ENCODE measurements at places on chromosomes 1 and 21.

DNA sequence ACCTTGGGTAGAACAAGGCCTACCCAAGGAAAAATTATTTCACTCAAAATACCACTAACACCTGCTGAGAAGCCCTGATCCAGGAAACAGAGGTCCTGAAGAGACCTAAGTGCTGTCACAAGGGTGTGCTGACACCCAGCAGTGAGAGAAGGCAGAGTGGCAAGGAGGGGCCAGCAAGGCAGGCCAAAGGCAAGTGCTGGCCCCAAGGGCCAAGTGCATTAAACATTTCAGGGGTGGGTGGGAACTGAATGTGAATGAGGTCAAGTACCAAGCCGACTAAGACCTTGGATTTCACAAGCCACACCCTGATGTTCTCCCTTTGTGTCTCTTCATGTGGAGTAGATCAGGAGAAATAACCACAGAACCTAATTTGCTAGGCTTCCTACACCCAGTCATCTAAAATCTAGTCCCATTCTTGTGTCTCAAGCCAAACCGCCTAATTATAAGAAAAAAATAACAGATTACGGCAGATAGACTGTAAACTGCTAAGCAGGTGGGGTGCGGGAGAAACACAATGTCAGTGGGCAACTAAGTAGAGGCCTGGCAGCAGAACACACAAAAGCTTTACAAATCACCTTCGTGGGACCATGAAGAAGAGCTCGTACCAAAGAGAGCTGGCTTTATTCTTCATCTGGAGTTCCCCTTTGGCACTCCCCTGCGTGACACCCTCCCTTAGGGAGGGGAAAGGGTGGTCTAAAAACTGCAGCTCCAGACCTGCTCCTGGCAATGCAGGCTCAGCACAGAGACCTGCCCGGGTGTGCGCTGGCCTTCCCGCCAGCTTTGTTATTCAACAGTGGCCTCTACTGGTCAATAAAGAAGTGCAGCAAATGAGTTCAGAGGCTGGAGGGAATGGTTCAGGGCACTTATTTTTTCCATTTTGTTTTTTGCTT is 8.7 kb downstream of the UBE2G2 start:
- DNase-seq = no peak

- no peak for DNase-seq
Observed at GRCh38 chr1:9657521-9658032, 6.0 kb downstream of the PIK3CD start.

DNA sequence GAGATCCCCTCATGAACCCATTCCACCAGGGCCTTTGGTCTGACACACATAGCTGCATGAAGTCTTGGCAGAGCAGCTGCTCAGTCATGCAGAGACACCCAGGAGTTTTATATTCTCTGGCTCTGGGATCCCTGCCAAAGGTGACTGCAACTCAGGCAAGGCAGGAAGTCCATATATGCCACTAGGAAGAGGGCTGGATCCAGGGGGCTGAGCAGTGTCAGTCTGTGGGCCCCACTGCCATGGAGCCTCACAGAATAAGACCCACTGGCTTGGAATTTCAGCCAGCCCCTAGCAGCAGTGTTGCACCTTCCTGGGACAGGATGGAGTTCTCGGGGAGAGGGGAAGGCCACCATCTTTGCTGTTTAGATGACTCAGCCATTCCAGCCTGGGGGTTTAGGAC is 199.7 kb downstream of the TBX15 start:
- no peak for DNase-seq

DNA sequence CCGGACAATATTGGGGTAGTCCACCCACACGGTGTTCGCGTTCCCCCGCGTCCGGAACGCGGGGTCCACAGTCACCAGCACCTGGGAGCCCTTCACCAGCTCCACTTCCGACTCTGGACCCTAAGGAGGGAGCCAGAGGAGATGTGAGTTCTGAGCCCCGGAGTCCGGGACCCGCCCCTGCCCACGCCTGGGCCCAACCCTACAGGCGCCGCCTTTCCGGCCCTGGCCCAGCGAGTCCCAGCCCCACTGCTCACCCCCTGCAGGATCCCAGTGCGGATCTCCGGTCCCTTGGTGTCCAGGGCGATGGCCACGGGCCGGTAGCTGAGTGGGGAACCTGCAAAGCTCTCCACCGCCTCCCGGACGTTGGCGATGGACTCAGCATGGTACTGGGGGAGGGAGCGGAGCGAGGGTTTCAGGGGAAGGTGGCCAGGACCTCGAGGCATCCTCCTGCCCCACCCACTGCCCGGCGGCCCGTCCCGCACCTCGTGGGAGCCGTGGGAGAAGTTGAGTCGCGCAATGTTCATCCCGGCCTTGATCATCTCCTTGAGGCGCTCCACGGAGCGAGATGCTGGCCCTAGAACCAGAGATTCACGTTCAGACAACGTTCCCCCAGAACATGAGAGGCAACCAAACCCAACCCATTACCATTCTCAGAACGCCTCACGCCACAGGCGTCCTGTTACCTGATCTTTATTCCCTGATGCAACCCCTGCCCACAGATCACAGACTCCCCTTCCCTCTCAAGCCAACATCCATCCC is 5.9 kb downstream of the PKLR start:
- no peak for DNase-seq

DNA sequence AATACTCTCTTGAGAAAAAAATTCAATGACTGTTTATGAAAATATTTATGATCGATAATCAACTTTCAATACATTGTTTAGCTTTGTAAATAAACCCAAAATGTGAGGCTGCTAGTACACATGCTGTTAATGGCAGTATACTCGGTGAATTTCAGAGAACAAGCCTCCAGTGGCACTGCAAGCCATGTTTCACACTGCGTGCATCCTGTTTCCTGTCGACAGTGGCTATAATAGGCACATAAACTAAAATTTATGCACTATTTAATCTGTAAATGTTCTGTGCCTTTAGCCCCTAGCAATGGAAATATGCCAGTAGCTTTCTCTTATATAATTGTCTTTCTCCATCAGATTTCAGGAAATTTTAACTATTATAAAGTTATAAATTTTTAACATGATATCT is 26.3 kb upstream of the RGS18 start:
- DNase-seq = no peak

DNA sequence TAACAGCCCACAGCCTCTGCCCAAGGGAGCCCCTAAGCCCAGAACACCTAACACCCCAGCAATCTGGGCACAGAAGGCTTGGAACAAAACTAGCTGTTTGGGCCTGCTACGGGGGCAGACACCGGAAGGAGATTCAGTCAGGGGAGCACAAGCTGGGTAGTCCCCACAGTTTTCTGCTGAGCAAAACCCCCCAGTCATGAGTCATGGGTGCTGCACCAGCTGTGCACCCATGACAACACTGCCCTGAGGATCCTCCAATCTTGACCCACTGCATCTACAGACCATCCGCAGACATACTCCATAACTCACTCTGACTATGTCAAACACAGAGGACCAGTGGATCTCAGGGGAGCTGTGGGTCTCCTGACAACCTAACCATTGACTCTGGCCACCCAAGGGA is 105.1 kb downstream of the LRIG2 start:
- DNase-seq = no peak

- no peak for DNase-seq
Observed at GRCh38 chr1:31670593-31670964, 25.9 kb upstream of the PEF1 start.

DNA sequence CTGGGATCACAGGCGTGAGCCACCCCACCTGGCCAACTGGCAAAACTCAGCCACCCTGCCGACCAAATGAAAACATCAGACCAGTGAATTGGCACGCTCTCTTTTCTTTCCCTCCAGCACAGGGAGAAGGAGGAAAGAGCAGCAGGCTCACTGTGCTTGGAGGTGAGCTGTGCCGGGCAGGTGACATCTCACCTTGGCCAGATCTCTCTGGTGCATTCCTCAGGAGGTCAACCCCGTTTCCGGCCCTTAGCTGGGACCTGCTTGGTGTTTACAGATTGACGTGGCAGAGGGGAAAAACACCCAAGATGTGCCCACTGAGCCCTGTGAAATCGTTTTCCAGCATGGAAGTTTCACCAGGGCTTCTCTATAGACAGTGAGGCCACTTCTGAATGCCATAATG is 45.1 kb downstream of the TMEM51 start:
- no peak for DNase-seq

GRCh38 chr1:34684266-34684665 is 70.6 kb upstream of the GJB5 start:
- no peak for DNase-seq

DNA sequence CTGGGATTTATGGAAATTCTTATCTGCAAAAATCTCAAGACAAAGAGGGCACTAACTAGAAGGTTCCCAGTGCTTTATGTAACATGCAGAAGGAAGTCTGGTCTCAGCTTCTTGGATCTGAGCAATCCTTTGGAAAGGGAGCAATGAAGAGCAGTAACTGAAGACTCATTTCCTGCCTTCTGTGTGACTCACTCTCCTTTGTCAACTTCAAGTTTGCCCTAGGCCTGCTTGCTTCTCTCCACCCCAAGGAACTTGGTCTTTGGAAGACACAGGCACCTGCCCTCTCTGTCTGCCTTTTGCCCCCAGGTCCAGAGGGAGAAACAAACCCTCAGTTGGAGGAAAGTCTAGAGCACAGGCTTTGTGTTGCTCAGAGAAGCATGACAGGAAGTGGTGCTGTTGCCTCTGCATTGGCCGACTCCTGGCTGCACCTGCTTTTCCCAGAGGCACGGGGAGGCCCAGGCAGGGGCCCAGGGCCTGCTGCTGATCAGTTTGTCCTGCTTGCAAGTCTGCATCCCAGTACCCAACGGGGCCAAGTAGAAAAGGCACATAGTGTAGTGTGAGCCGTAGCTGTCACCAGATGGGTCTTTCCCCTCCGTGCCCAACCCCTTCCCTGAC is 137.2 kb downstream of the DHRS3 start:
- DNase-seq = no peak

GRCh38 chr1:58789996-58790660 is 6.3 kb upstream of the JUN start:
- no peak for DNase-seq

DNA sequence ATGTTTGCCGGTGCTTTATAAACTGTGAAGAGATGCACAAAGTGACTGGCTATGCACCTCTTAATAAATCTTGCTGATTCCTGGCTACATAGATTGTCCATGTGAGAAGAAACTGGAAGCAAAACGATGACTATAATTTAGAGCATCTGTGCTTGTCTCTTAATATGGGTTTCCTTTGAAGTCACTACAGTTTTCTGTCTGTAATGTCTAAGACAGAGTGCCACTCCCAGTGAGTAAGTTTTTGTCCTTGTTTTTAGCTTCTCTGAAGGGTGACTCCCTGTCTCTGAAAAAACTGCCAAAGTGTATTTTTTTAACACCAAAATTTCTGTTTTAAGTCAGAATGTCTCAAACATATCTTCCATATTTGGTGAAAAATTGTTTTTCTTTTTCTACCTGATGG is 175.1 kb downstream of the FASLG start:
- no peak for DNase-seq

DNA sequence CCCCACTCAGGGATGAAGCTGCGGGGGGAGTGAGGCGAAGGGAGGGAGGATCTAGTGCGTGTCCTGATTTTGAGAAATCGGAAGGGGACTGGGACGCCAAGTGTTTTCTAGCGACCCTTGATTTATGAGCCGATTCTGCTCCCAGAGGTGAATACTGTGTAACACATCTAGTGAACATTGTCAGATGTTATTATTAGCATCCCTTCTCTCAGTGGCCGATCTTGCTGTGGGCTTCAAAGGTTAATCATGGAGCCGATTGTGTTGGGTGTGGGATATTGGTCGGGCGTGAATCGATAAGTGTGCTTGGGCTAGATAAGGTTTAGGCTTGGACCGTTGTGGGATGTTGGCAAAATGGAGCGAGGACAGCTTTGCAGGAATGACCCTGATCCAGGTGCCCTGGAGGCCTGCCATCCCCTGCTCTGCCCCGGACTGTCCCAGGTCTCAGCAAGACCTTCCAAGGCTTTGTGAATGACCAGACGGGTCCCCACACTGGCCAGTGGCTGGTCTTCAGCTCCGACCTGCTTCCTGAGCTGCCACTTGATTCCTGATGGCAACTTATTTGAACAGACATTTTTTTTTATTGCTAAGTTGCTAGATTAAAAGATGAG is 2.2 kb downstream of the AJAP1 start:
- no peak for DNase-seq

DNA sequence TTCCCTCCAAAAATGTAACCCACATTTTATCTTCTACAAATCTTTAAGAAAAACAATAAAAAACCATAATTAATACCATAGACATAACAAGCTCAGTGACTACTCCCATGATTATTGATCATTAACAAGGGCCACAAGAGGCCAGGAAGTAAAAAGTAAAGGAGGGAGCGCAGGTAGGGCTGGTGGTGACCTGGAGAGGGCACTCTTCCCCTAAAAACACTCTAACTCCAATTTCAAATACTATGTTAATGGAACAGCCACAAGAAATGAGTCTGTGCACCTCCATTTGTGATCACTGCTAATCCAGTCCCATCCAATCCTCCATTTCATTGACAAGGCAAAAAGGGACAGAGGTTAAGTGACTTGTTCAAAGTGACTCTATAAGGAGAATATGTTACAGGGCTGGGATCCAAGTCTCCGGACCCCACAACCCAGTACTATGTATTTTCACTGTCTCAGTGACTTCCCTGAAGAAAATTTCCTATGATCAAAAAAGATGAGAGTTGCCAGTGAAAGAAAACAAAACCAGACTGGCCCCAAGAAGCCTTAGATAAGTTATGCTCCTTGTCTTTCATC is 41.2 kb upstream of the CFAP298 start:
- no peak for DNase-seq

DNA sequence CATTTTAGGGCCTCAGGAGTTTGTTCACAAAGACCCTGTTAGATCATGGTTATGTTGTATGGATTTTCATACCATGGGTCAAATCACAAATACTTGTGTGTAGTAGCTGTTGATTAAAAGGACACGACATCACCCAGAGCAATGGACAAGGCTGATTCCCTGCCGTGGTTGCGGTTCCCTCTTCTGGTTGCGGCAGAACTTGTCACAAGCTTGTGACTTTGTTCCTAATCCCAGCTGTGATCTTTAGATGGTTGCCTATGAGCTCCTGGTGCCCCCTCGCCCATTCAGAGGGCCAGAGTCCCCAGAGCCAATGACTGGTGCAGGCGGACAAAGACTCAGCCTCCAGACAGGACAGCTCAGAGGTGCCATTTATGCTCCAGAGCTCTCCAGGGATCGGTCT is 11.8 kb upstream of the SDHB start:
- DNase-seq = no peak

DNA sequence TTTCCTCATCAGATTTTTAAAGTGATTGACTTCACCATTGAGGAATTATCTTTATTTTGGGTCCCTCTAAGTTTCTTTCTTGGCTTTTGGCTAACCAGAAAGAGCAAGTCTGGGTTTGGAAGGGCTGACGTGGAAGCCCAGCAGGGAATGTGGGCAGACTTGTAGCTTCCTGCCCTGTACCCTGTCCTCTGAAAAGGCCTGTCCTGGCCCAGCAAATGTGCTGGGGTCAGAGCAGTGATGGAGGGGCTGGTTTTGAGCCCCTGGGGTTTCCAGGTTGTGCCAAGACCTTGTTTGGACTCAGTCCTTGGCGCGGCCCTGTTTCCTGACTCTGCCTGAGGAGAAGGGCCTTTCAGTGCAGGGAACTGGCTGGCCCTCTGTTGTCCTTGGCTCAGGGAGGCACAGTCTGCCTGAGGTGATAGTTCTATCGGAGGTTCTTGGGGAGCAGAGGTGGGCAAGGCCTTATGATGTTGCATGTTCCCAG is 72.1 kb downstream of the UCK2 start:
- no peak for DNase-seq

Measured in activated CD4-positive, CD25-positive, alpha-beta regulatory T cell (primary cell).